Retina (tissue), 1 donor: ENCODE measurements at places on chromosomes 7 and 10.

- DNase-seq: no peak
These were observed 197.0 kb upstream of the ZMIZ1 start for GRCh38 chr10:78871796-78872195.

GRCh38 chr10:96267234-96267705, 4.1 kb downstream of the BLNK start:
- DNase-seq: no peak

GRCh38 chr7:24980534-24981170, 674 bp upstream of the OSBPL3 start:
- DNase-seq: no peak

- DNase-seq: peak; percentile 82
These were observed at the start of gene PROSER2 for GRCh38 chr10:11823122-11823988. Gene PROSER2 (plus strand): TSS chr10:11823356. CDS start chr10:11852078, 28,722 bp downstream.

DNA sequence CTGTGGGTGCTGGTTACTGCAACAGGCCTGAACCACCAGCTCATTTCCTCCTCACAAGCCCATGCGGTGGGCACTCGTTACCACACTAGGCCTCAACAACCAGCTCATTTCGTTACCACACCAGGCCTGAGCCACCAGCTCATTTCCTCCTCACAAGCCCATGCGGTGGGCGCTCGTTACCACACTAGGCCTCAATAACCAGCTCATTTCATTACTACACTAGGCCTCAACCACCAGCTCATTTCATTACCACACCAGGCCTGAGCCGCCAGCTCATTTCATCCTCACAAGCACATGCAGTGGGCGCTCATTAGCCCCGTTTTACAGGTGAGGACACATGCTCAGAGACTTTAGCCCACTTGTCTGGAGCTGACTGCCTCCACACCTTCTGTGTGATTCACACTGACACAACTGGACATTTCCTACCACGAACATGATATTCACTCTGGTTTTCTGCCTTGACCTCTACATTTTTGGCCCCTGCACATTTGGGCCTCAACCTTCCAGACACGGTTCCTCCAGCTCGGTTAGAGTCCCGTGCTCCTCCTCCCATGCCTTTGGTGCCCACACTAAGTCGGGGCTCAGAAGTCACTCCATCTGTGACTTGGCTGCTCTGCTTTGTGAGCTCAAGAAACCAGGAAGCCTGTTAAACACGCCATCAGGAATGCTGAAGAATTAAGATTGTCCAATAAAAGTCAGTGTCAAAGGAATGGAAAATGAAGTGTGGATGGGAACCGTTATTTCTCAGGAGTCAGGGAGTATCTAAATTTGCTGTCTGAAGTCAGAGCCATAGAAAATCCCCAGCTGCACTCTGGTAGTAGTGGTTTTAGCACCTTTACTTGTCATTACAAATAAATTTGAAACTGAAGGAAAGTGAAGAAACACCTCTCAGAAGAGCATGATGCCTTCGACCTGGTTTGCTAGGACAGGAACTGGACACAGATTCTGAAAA, 55.8 kb upstream of the LANCL2 start:
- no peak for DNase-seq

- DNase-seq: no peak
These were observed 371.8 kb upstream of the KCND2 start for GRCh38 chr7:119900996-119901672.

GRCh38 chr7:129462420-129462819, 28.2 kb downstream of the STRIP2 start:
- no peak for DNase-seq

DNA sequence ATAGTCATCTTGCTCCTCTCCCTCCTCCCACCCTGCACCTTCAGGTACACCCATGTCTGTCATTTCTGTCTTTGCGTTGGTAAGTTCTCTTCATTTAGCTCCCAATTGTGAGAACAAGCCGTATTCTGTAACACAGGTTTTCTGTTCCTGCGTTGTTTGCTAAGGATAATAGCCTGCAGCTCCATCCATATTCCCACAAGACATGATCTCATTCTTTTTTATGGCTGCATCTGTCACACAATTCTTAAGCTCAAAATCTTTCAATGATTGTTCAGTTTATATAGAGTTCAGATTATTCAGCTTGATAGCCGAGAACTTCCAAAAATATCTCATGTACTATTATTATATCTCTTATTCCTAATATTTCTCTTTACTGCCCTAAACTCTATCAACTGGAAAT, 16.0 kb upstream of the TMEM168 start:
- no peak for DNase-seq

DNA sequence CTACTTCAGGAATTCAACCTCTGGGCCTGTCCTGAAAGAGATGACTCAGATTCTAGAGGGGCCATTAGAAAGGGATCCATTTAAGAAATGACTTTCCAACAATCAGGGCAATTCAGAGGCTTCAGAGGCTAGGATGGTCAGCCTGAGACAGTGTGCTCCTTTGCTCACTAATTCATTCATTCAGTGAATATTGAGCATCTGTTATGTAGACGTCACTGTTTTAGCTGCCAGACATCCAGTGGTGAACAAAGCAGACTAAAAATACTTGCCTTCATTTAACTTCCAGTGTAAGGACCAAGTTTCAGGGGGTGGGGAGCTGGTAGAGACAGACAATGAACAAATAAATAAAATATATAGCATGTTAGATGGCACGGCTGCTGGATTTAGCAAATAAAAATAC, 1.6 kb downstream of the KIAA1217 start:
- no peak for DNase-seq

DNA sequence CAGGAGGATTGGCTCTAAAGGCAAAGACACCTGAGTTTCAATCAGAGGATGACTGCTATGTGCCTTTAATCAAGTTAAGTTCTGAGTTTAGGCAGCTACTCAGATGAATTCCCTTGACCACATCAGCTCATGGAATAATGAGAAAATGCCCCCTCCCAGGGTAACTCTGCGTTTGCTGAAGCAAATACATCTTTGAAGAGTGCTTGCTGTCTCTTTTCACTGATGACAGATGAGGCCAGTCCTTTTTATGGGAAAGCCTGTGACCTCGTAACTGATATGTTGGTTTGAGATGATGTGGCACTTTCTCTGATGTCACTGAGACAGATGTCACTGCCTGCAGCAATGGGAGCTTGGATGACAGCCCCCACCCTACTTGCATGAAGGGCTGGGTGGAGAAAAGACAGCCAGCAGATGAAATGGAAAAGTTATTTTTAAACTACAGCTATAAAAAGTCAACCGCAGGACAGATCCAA, 43.7 kb upstream of the DGKI start:
- no peak for DNase-seq

- no peak for DNase-seq
These were observed 230.8 kb upstream of the GHITM start for GRCh38 chr10:83908506-83908905.
